NCI-H1694 (cell line): ENCODE measurements at places on chromosomes 1 and 21.

DNA sequence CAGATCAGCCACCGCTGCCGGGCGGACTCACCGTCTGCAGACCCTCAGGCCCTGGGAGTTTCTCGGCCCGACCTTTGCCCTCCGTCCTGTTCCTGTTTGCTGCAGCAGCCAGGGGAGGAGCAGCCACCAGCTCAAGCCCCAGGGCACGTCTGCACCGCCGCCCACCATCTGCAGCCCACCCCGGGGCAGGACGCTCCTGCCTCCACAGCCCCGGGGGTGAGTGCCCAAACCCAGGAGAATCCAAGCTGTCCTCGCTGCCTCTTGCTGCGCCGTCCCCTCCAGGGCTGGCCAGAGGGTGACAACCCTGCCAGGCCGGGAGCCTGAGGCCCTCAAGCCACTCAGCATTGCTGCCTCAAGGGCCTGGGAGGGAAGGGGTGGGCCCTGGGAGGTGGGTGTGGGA is 1.2 kb upstream of the SLC25A34 start:
- no peak for DNase-seq

GRCh38 chr21:42754270-42754933 is 101.0 kb downstream of the PDE9A start:
- no peak for DNase-seq

GRCh38 chr1:208093754-208094719 is 150.1 kb downstream of the PLXNA2 start:
- DNase-seq, result peak; percentile 32

DNA sequence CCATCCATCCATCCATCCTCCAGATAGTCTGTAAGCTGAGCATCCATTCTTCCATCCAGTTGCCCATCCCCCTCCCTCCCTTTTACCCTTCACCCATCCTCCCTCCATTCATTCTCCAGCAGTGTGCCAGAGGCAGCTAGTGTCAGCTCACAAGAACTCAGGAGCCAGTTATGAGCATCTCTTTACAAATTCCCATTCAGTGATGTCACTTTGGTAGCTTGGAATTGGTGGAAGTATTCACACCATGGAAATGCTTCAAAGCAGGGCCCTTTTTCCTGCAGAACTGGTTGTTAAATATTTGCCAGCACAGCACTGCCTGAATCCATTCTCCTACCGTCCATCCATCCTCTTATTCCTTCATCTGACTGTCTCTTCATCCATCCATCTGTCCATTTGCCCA is 72.5 kb downstream of the ARHGEF10L start:
- no peak for DNase-seq

GRCh38 chr1:111204983-111205713 is 4.7 kb upstream of the DENND2D start:
- no peak for DNase-seq

DNA sequence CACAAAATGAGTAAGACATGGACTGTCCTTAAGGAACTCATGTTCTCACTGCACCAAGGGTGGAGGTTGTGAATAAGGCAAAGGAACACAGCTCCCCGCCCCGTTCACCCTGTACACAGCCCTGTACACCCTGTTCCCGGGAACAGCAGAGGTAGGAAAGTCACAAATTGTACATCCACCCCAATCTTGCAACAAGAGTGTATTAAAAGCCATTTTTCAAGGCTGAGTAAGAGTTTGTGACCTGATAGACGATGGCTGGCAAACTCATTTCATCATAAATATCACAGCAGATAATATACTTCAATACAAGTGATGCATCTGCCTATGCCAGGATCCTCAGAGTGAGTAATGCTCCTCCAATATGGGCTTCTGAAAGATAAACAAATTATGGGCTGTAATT is 52.5 kb upstream of the CAMK1G start:
- DNase-seq, result no peak

GRCh38 chr1:233340966-233341516 is 13.5 kb downstream of the MAP3K21 start:
- DNase-seq, result no peak

DNA sequence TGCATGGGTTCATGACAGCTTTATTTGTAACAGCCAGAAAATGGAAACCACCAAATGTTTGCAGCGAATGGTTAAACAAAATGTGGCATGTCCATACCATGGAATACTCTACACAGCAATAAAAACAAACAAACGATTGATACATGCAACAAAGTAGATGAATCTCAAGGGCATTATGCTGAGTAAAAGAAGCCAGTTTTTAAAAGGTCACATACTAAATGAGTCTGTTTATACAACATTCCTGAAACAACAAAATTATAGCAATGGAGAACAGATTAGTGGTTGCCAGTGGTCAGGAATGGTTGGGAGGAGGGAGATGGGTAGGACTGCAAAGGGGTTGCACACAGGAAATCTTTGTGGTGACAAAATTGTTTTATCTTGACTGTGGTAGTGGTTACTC is 202.4 kb upstream of the UBE2U start:
- DNase-seq, result no peak

GRCh38 chr1:20476265-20477038 is 9.6 kb downstream of the CAMK2N1 start:
- DNase-seq, result no peak

DNA sequence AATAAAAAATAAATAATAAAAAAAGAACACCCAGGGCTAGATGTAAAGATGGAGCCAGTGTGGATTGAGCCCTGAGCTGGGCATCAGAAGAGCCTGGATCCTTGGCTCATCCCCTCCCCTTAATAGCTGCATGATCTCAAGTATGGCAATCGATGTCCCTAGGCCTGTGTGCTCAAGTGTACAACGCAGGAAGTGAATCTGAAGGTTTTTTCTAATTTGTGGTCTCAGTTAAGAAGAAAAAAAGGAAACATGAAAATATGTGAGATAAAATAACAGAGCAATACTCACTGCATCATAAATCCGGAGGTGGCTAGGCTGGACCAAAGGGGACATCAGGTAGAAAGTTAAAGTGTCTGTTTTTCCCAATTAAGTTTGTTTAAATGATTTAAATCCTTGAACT is 47.3 kb upstream of the SLC44A3 start:
- DNase-seq, result no peak

DNA sequence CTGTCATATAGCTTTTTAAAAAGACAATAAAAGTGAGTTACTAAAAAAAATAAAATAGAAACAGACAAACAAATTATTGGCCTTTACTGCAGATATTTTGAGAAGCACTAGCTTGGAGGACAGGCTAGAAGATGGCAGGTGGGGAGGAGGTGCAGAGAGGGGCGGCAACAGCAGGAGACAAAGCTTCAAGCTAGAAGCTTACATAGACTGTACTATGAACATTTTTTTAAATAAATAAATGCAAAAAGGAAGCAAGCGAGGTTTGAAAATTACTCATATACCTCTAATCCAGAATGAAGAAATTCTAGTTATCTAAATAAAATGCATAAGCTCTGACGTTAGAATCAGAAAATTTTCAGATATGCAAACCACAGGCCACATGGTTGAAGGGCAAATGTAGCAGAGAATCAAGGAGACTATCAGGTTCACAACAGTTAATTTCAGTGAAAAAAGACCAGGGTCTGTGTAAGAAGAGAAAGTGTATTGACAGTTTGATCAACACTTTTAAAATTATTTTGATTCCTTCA is 54.9 kb downstream of the NRIP1 start:
- no peak for DNase-seq

DNA sequence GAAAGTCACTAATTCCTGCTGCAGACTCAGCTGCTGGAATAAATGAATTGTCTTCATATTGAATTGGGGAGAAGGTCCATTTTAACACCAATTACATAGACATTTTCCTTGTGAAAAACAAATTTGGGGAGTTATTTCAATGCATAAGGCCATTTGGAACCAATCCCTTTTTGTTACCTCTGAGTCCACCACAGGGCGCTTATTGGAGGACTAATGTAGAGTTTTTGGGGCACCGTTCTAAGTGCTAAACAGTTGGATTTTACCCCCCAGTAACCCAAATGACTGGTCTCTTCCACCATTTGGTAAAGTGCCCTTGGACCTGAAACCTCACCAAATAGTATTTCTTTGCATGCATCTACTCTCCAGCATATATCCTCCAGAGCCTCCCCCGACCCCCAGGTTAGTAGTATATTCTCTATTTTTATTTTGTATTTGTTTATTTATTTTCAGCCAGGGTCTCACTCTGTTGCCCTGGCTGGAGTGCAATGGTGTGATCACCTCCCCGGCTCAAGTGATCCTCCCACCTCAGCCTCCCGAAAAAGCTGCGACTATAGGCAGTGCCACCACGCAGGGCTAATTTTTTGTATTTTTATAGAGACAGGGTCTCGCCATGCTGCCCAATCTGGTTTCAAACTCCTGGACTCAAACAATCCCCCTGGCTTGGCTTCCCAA is 1.6 kb downstream of the PRUNE1 start:
- no peak for DNase-seq
